Right hindlimb (tissue), 1 donor: ENCODE measurements at places on chromosomes 12 and 14.

GRCh38 chr12:1680804-1681492 lies 9.9 kb upstream of the ADIPOR2 start:
- no peak for DNase-seq

- no peak for DNase-seq
Observed at GRCh38 chr14:50058113-50058512, 58.3 kb downstream of the VCPKMT start.

GRCh38 chr12:52585066-52585465 lies 11.4 kb upstream of the KRT74 start:
- no peak for DNase-seq

DNA sequence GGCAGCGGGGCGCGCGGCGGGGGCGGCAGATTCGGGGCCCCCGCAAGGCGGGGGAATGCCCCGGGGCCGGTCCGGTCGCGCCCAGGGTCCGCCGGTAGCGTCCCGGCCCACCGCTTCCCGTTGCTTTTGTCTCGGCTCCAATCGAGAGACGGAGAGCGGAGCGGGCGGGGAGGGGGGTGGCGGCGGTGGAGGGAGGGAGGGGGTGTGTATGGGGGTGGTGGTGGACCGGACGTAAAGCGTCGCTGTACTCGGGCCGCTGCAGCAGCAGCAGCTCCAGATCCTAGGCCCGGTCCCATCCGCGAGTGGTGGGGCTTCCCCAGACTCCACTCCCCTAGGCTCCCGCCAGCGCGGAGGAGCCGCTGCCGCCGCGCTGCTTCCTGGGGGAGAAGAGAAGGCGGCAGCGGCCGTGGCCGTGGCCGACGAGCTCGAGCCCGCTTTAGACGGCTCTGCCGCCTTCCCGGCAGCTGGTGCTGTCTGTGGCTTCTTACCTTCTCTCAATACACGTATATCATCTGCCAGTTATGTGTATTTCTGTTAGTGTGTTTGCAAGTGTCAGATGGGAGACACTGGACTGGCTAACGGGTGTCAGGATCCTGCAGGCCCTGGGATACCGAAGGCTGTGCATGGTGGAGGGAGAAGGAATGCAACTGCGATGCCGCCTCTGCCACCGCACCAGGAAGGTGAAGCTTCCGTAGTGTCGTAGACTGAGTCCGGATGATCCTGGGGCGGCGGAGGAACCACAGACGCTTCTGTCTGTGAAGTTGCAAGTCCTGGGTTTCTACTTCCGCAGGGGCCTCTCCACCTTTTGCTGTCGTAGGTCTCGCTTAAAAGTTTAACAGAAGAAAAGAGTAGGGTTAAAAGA lies 508 bp downstream of the CNOT2 start:
- DNase-seq: peak; percentile 87

- no peak for DNase-seq
Observed at GRCh38 chr12:104522985-104523722, 66.4 kb downstream of the CHST11 start.
